ENCODE measurements at places on chromosomes 6 and 20.

- DNase-seq, result no peak
These were observed 67.1 kb upstream of the RBM24 start for GRCh38 chr6:17214106-17214505.

DNA sequence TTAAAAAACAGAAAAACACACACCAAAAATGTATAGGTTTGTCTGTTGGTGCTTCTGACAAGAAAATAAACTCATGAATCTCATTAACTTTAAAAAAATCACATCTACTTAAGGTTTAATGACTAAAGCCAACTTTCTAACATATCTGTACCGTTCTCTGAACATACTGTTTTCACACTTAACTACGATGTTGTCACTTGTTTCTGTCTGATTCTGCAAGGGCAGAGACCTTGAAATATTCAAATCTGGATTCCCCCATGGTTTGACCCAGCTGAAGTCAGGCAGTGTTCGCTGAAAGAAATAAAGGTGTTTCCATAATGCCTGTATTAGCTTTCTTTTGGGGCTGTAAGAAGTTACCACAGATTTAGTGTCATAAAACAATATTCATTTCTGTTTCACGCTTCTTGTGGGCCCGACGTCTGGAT is 2.7 kb upstream of the ASXL1 start:
- DNase-seq, result no peak

DNA sequence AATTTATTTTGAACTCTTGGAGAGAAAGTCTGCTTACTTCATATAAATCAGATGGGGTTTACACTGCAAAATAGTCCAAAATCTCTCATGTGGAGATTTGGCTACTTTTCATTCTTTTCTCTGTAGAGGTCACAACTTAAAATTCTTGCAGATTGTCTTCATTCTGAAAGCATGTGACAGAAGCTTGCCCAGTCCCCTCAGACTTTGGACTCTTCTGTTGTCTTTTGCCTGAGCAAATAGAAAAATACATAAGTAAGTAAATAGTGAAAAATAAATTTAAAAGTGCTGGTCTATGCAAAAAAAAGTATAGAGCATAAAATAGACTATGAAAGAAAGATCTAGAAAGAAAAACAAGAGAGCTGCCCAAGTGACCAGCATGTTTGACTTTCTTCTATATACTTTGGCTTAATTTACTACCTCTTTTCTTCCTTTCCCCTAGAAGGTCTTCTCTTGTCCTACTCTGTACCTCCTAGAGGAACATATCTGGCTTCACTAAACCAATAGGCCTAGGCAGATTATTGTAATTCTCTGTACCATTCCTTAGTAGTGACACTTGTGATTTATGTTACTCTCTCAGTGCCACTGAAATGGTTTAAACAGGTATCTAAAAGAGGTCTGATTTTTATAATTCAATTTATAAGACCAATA is 260.9 kb downstream of the TENT5A start:
- DNase-seq, result no peak

DNA sequence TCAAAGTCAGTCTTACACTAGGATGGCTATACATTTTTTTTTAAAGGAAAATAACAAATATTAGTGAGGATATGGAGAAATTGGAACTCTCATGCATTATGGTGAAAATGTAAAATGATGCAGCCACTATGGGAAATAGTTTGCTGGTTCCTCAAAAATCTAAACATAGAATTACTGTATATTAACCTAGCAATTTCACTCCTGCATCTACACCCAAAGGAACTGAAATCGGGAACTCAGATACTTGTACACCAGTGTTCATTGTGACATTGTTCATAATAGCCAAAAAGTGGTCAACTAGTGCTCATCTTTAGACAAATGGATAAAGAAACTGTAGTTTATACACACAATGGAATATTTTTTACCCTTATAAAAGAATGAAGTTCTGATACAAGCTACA is 110.7 kb downstream of the UTRN start:
- DNase-seq, result no peak

- DNase-seq, result no peak
These were observed 119.2 kb downstream of the NFATC2 start for GRCh38 chr20:51423290-51423667.

DNA sequence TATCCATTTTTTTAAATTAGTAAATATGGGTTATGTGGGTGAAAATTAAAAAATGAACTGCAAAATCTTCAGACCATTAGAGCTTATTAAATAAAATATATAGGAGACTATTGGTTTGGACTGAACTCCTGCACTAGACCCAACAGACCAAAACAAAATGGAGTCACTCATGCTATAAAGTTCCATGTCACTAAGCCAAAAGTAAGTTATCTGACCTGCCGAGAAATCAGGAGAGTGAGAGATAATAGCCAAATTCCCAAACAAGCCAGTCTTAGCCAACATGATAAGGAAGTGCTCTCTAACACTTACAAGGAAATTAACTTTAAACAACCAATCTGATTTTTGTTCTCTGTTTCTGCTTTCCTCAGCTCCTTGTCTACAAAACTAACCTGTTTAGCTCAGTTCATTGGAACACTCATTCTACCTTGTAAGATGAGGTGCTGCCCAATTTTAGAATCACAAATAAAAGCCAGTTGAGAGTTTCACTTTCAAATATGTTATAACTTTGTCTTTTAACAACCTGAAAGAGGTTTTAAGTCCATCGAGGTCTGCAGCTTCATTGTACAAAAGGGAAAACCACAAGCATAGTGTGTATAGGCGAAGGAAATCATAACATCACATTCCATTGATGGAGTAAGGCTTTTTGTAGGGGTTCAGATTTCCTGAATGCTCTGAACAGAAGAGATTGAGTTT is 220.5 kb downstream of the TENT5A start:
- no peak for DNase-seq

GRCh38 chr6:4644996-4645395 is 131.2 kb upstream of the CDYL start:
- DNase-seq, result no peak

DNA sequence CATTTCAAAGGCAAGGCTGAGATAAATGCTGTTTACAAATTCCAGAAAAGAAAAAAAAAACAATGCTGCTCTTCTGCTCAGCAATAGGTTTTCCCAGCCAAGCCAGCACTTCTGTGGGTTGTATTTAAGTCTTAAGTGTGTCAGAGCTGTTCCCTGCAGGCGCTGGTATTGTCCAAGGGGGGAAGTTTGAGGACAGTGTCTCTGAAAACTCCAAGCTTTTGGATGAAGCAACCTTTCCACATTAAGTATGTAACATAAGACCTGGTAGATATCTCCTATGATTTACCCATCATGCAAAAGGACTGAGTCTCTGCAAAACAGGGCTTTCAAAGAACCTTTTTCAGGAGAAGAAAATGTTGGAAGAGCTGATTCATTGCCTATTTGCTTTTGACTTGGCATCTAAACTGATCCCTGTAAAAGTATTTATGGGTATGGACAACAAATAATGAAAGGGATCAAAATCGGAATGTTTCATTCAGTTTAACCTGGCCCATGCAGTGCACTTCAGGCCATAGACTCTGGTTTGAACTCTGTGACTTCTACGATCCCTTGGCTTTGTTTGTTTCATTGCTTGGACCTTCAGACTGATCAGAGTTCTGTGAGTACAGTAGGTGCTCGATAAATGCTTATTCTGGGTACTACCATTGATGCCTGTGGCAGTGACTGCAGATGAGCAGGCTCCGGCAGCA is 16.1 kb upstream of the PLG start:
- no peak for DNase-seq

DNA sequence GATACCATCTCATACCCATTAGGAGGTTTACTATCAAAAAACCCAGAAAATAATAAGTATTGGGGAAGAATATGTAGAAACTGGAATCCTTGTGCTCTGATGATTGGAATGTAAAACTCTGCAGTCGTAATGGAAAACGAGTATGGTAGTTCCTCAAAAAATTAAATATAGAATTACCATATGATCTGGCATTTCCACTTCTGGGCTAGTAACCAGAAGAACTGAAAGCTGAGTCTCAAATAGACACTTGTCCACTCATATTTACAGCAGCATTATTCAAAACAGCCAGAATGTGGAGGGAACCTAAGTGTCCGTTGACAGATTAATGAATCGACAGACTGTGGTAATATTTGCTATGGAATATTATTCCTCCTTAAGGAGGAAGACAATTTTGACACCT is 44.3 kb downstream of the FOXC1 start:
- no peak for DNase-seq

DNA sequence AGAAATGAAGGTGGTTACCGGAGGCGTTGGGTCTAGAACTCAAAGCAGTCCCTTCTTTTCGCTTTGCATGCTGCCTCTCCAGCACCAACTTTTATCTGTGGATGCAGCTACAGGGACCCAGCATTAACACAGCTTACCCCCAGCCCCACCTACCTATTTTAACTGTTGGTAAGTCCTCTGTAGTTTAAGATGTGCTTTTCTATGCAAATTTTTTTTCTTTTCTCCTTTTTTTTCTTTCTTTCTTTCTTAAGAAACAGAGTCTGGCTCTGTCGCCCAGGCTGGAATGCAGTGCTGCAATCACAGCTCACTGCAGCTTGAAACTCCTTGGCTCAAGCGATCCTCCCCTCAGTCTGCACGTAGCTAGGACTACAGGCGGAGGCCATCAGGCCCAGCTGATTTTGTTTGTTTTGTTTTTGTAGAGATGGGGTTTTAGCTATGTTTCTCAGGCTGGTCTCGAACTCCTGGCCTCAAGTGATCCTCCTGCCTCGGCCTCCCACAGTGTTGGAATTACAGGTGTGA is 6.5 kb upstream of the USP45 start:
- DNase-seq, result no peak

DNA sequence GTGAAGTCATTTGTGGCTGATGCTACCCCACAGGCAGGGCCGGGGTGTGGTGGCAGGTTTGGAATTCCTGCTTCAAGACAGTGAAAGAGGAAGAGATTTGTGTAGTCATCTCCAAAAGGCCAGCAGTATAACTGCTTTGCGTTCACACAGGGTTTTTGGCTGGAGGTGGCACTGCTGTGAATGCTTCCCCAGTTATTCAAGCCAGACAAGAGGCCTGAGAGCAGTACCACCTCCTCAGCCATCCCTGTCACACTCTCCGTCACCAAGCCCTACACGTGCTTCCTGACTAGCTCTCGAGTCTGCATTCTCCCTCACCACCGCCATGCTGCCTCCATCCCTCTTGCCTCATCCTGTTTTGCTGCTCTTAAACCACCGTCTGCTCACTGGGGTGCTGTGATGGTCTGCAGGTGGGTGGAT is 23.9 kb downstream of the ARMC2 start:
- no peak for DNase-seq

GRCh38 chr20:40970218-40970617 is 58.4 kb upstream of the TOP1 start:
- DNase-seq, result no peak

GRCh38 chr20:2131366-2131765 is 29.7 kb downstream of the STK35 start:
- DNase-seq, result no peak

DNA sequence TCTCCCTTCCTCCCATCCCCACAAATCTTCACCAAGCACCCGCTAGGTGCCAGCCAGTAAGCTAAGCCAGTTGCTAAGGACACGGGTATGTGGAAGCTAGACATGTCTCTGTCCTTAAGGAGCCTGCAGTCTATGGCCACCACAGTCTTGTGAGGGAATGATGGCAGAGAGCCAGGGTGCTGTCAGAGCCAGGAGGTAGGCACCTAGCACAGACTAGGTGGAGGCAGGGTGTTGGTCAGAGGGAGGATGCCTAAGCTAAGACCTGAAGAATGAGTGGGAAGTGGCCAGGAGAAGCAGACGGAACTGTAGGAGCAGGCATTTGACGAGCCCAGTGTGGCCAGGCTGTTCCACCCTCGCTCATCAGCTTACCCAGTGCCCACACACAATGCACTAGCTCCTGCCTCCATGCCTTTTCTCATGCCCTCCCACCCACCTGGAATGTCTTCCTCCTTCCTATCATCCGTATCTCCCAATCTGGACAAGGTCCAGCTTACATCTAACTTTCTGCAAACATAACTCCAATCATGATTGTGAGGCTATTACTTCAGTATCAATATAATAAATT is 125.6 kb downstream of the FOXC1 start:
- no peak for DNase-seq

DNA sequence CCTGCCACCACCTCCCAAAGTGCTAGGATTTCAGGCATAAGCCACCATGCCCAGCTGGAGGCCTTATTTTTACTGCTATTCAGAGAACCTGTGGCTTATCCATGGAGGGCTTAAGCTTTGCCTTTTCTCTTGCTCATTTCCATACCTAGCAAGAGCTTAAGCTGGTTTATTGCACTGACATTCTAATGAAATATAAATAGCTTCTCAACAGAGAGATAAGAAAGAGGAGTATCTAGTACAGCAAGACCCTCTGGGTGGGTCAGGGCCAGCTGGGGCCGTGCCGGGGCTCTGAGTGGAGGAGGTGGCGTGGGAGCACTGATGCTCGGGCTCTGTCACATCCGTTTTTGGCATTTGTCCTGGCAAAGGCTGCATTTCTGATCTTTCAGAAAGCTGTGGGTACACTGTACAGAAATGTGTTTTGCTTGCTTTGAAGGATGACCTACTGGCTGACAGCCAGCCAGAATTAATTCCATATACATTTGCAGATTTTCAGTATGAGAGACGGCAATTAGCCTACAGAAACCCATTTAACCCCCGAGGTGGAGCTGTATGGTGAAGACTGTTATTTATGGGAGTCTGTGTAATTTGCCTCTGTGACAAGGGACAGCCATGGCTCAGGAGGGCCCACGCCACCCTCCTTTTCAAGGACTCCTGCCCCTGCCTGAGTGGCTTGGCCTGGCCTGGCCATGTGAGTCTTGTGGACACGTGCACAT is 181.6 kb upstream of the AKAP12 start:
- no peak for DNase-seq

GRCh38 chr6:109393886-109394281 is 11.6 kb upstream of the CD164 start:
- no peak for DNase-seq

- DNase-seq, result peak; percentile 71
These were observed 16.2 kb upstream of the UBR2 start for GRCh38 chr6:42547407-42548329.
